ENCODE measurements at places on chromosomes 12 and 14.

GRCh38 chr12:113277511-113277910 lies 56.2 kb downstream of the TPCN1 start:
- peaks cover 38% of the 10 kb centered on the region for H3K36me3 ChIP-seq
- no peaks in the 10 kb centered on the region for H3K4me1 ChIP-seq
- no peak overlapping the region for H3K27ac ChIP-seq
- no peak for DNase-seq
- no peaks in the 10 kb centered on the region for H3K27me3 ChIP-seq

- H3K4me1 ChIP-seq, result no peaks in the 10 kb centered on the region
- no peak overlapping the region for H3K4me3 ChIP-seq
- H3K27me3 ChIP-seq, result no peaks in the 10 kb centered on the region
Observed at GRCh38 chr14:80427101-80427500, 215.8 kb upstream of the DIO2 start.

DNA sequence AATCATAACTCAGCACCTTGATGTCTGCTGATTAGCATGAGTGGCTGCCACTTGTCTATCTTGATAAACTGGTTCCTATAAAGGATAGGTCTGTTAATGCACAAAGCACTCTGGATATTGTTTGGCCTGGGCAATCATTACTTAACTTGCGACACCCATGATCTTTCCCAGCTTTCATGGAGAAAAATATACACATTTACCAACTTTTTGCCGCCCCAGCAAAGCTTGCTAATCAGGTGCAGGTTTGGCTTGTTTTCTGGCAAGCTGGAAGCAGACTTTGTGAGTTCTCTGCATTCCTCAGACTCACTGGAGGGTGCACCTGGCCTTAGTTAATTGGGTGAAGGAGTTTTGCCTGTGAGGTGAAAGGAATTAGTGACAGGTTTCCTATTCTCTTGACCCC lies 1126.4 kb upstream of the FLRT2 start:
- no peaks in the 10 kb centered on the region for H3K4me1 ChIP-seq
- no peaks in the 10 kb centered on the region for H3K36me3 ChIP-seq
- H3K27me3 ChIP-seq, result no peaks in the 10 kb centered on the region
- H3K4me3 ChIP-seq, result no peak overlapping the region

- H3K36me3 ChIP-seq, result no peaks in the 10 kb centered on the region
- H3K4me1 ChIP-seq, result no peaks in the 10 kb centered on the region
- no peaks in the 10 kb centered on the region for H3K27me3 ChIP-seq
- no peak for DNase-seq
Observed at GRCh38 chr12:60257063-60257462, 661.2 kb downstream of the SLC16A7 start.

DNA sequence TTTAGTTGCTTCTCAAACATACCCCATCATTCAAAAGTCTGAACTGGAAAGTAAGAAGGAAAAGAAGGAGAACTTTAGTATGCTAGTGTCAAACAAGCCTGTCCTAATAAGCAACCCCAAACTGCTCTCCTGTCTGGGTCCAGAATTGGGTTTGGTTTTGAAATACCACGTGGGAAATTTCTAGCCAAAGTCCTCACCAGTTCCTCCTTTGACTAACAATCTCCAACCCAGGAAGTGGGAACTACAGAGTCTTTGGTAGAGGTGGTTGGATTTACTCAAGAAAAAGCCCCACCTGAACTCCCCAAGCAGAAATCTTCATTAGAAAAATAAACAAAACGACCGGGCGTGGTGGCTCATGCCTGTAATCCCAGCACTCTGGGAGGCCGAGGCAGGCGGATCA lies 17.4 kb upstream of the EIF4B start:
- no peaks in the 10 kb centered on the region for H3K36me3 ChIP-seq
- no peak overlapping the region for H3K27ac ChIP-seq
- no peaks in the 10 kb centered on the region for H3K27me3 ChIP-seq
- H3K4me3 ChIP-seq, result no peak overlapping the region
- no peaks in the 10 kb centered on the region for H3K4me1 ChIP-seq
- no peak for DNase-seq

GRCh38 chr12:546920-547845 lies 87.4 kb downstream of the B4GALNT3 start:
- H3K4me3 ChIP-seq, result no peak overlapping the region
- no peak overlapping the region for H3K27ac ChIP-seq
- H3K36me3 ChIP-seq, result no peaks in the 10 kb centered on the region
- H3K4me1 ChIP-seq, result peaks cover 8% of the 10 kb centered on the region

- H3K27ac ChIP-seq, result no peak overlapping the region
- H3K36me3 ChIP-seq, result no peaks in the 10 kb centered on the region
- no peaks in the 10 kb centered on the region for H3K27me3 ChIP-seq
- no peaks in the 10 kb centered on the region for H3K4me1 ChIP-seq
- no peak overlapping the region for H3K4me3 ChIP-seq
Observed at GRCh38 chr12:1836854-1837421, 16.6 kb downstream of the LRTM2 start.

- H3K4me3 ChIP-seq, result no peak overlapping the region
- H3K27ac ChIP-seq, result no peak overlapping the region
- H3K4me1 ChIP-seq, result no peaks in the 10 kb centered on the region
Observed at GRCh38 chr14:34219661-34220377, 242.2 kb downstream of the SPTSSA start.
